ENCODE measurements at places on chromosomes 5 and 9.

GRCh38 chr9:97630591-97630990, 2.6 kb downstream of the TSTD2 start:
- no peak for DNase-seq

DNA sequence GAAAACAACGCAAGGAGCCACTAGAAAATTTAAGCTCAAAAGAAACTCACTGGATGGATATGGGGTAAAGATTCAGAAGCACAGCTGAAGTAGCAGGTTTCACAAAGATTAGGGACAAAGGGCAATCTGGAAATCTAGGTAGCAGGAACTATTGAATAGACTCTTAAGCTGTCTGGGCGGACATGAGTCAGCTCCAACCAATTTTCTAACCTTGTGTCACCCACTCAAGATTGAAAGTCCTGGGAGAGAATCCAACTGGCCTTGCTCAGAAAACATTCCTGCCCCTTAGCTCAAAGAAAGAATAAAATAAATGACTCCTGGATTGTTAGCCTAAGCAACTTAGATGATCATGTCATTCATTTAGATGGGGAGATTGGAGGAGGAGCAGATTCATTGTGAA, 69.2 kb downstream of the STK32A start:
- no peak for DNase-seq

- DNase-seq = no peak
Measured at GRCh38 chr5:170109059-170110031, 3.6 kb downstream of the FOXI1 start.

DNA sequence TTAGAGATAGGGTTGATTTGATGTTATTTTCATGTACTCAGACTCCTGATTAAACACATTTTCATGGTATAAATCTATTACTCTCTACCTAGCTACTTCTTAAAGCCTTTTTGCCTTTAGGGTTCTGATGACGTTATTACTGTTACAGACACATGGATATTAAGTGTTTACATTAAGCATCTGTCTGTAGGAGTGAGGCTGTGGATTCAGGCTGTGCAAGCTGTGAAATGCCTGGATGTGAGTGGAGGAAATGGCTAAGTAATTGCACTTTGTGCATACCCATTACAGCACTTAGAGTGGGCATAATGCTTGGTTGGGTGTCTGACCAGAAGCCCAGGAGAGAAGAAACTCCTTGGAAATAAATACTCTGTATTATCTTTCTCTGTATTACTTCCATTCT, 186.8 kb downstream of the SNX18 start:
- DNase-seq = no peak

DNA sequence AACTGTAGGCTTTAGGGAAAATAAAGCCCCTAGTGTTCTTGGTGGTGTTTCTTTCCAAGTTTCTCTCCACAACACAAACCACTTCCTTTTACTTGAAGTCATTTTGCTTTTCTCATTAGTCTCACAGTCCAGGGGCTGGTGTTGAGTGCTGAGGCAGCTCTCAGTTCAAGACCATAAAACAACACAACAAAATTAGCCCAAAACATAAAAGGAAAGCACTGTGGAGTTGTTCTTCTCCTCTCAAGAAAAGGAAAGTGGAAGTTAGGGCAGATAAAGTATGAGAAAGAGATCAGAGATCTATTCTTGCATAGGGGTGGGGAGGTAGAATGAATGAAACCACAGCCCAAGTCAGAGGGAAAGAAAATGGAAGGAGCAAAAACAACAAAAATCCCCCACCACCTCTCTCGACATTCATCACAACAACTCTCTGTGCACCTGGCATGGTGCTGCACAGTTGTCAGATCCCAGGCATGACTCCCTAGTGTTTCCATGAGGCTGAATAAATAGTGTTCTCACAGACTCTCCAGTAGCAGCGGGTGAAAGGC, 569.9 kb downstream of the RAB3C start:
- no peak for DNase-seq
